ENCODE measurements at places on chromosomes 7 and 10. TPM values are rescaled to one million over a fixed set of nuclear protein-coding genes. Genes with fewer than 3 reads are reported as not detected.
A peak's percentile ranks its signal among the peaks of the same experiment; 100 is the strongest.

FGFBP3 gene
- total RNA-seq = 1.6 TPM

GAD2 gene
- not detected for total RNA-seq

SPAG6 gene
- total RNA-seq = not detected

KIAA1549 gene
- 0.85 TPM for total RNA-seq

METTL2B gene
- total RNA-seq = 42.8 TPM

PRRT4 gene
- total RNA-seq = 0.10 TPM

FAM241B gene
- 11.8 TPM for total RNA-seq

PRKCQ gene
- total RNA-seq = 45.2 TPM

DNA sequence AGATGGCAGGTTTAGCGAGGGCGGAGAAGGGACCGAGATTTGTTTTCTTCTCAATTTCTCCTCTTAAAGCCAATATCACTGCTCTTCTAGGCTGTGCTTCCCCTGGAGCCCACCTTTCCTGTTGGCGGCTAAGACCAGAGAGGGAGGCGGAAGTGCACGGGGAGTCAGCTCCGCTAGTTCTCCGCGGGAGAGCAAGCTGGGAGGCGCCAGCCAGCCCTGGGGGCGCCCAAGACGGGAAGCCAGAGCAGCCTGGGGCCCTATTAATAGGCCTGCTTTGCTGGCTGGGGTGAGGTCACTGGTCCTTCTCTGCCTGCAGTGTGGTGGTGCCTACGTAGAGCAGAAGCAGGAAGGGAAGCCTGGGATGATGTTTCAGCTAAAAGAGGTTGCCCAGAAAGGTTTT, 61.6 kb downstream of the LSM5 start:
- H3K4me3 ChIP-seq = no peak overlapping the region
- no peak overlapping the region for H3K27ac ChIP-seq
- peaks cover 2% of the 10 kb centered on the region for H3K4me1 ChIP-seq
- no peaks in the 10 kb centered on the region for H3K36me3 ChIP-seq
- H3K27me3 ChIP-seq = peaks cover 44% of the 10 kb centered on the region
- DNase-seq = no peak

GRCh38 chr7:122764020-122764419, 61.3 kb upstream of the RNF148 start:
- no peak for DNase-seq
- no peak overlapping the region for H3K27ac ChIP-seq
- no peaks in the 10 kb centered on the region for H3K4me1 ChIP-seq
- no peaks in the 10 kb centered on the region for H3K27me3 ChIP-seq
- H3K4me3 ChIP-seq = no peak overlapping the region

DNA sequence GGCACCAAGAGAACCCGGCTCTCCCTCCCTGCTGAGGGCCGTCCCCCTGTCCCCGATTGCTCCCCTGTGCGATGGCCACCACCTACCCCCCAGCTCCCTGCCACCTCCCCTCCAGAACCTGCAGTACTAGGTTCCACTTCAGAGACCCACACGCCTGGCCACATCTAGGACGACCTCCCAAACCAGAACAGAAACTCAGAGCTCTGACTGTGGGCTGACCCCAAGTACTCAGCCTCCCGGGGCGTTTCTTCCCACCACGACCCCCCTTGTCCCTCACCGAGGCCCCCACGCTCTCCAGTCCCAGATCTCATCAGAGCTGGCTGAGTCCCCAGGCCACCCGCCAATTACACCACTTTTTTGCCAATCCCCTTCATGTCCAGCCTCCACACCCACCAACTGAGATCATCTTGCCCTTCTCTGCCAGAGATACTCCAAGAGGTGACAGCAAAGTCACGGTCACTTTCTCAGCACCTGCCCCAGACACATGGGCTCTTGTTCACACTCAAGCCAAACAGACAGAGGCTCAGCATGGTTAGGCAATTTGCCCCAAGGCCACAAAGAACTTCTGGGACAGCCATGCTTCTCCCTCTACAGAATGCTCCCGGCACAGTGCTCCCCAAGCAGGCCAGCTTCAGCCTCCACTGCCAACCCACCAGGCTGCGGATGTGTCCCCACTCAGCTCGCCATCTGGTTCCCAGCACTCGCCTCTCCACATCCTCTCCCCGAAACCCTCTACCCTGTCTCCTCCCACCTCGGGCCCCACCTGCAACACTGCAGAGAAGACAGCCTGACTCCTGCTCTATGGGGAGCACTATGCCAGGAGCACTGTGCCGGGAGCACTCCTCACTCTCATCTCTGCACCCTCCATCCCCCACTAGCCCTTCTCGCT, 4.7 kb downstream of the TMEM120A start:
- no peak for DNase-seq
- peaks cover 14% of the 10 kb centered on the region for H3K4me1 ChIP-seq
- no peak overlapping the region for H3K4me3 ChIP-seq
- no peaks in the 10 kb centered on the region for H3K27me3 ChIP-seq
- no peak overlapping the region for H3K27ac ChIP-seq
- H3K36me3 ChIP-seq = peaks cover 2% of the 10 kb centered on the region

- H3K4me3 ChIP-seq = no peak overlapping the region
- H3K36me3 ChIP-seq = peaks cover 6% of the 10 kb centered on the region
- no peak for DNase-seq
Observed at GRCh38 chr7:130736298-130736900, 2.4 kb upstream of the KLF14 start.

- no peak overlapping the region for H3K27ac ChIP-seq
- DNase-seq = no peak
- H3K27me3 ChIP-seq = no peaks in the 10 kb centered on the region
- H3K4me1 ChIP-seq = no peaks in the 10 kb centered on the region
Observed at GRCh38 chr7:83339907-83340306, 177.2 kb upstream of the PCLO start.

GRCh38 chr7:125218076-125218475, 288.5 kb upstream of the POT1 start:
- no peaks in the 10 kb centered on the region for H3K36me3 ChIP-seq
- H3K4me1 ChIP-seq = no peaks in the 10 kb centered on the region
- H3K27ac ChIP-seq = no peak overlapping the region

DNA sequence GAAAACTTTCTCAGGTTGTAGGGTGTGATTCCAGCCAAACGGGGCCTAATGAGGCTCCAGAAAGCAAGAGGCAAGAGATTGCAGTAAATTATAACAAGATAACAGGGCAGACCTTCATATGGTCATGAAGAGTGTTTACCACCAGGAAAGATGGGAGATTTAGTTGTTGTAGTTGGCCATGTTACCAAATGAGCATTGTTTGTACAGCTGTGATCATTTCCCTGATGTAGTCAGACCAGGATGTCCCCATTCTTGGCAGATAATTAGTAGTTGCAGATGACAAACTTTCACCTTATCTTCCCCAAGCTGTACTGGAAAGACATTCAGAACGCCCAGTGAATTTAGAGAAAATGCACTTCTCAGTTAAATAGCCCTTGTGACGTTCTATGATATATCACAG, 630.8 kb downstream of the ANKRD7 start:
- no peaks in the 10 kb centered on the region for H3K36me3 ChIP-seq
- no peak overlapping the region for H3K27ac ChIP-seq
- H3K4me3 ChIP-seq = no peak overlapping the region
- no peaks in the 10 kb centered on the region for H3K4me1 ChIP-seq

DNA sequence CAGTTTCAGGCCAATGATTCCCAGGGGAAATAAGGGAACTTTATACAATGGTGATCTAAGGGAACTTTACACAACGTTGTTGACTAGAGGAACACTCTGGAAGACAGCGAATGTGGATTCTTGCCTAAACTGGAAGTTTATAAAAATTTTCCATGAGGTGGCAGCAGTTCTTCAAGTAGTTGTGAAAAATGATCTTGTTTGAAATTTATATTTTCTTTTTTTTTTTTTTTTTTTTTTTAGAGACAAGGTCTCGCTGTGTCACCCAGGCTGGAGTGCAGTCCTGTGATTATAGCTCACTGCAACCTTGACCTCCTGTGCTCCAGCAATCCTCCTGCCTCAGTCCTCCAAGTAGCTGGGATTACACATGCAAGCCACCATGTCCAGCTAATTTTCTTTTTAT, 32.1 kb upstream of the GTF2I start:
- H3K4me3 ChIP-seq = no peak overlapping the region
- no peak for DNase-seq
- H3K4me1 ChIP-seq = no peaks in the 10 kb centered on the region
- no peaks in the 10 kb centered on the region for H3K27me3 ChIP-seq
- no peaks in the 10 kb centered on the region for H3K36me3 ChIP-seq
- no peak overlapping the region for H3K27ac ChIP-seq

GRCh38 chr10:96201525-96201924, 69.8 kb downstream of the BLNK start:
- no peaks in the 10 kb centered on the region for H3K4me1 ChIP-seq
- H3K27me3 ChIP-seq = peaks cover 2% of the 10 kb centered on the region
- no peak overlapping the region for H3K4me3 ChIP-seq
- H3K36me3 ChIP-seq = no peaks in the 10 kb centered on the region
- H3K27ac ChIP-seq = no peak overlapping the region
- DNase-seq = no peak

GRCh38 chr10:29295813-29296212, 6.9 kb downstream of the LYZL1 start:
- no peak for DNase-seq
- peaks cover 6% of the 10 kb centered on the region for H3K27me3 ChIP-seq
- H3K36me3 ChIP-seq = no peaks in the 10 kb centered on the region
- no peaks in the 10 kb centered on the region for H3K4me1 ChIP-seq
- H3K27ac ChIP-seq = no peak overlapping the region

DNA sequence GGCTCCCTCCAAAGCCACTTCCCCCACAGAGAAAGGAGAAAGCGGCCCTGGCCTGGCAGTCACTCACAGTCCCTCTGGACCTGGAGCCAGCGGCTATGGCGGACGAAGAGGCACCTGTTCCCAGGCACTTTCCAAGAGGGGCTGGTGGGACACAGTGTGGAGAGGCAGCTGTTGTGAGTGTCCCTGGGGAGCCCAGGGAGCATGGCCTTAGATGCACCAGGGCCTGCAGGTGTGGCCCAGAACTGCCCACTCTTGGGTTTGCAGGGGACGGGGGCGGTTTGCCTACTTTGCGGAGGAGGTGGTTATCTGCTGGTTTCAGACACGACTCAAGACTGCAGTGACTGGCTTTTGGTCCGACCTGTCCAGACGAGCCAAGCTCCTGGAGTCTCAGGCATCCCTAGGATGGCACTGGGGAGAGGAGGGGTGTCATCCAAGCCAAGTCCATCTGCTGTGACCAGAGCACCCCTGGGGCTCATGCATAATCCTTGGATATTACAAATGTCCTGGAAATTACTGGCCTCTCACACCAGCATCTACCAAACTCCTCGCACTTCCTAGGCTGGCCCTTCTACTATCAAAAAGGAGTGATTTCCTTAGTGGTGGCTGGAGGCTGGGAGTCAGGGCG, 18.4 kb downstream of the CTBP2 start:
- no peak overlapping the region for H3K4me3 ChIP-seq
- DNase-seq = no peak
- H3K36me3 ChIP-seq = no peaks in the 10 kb centered on the region
- H3K27ac ChIP-seq = no peak overlapping the region
- no peaks in the 10 kb centered on the region for H3K4me1 ChIP-seq
- H3K27me3 ChIP-seq = peaks cover 15% of the 10 kb centered on the region

- no peaks in the 10 kb centered on the region for H3K27me3 ChIP-seq
- H3K4me3 ChIP-seq = no peak overlapping the region
- no peak for DNase-seq
- H3K4me1 ChIP-seq = peaks cover 9% of the 10 kb centered on the region
- H3K27ac ChIP-seq = no peak overlapping the region
Observed at GRCh38 chr10:27446091-27446918, 57.8 kb upstream of the RAB18 start.

DNA sequence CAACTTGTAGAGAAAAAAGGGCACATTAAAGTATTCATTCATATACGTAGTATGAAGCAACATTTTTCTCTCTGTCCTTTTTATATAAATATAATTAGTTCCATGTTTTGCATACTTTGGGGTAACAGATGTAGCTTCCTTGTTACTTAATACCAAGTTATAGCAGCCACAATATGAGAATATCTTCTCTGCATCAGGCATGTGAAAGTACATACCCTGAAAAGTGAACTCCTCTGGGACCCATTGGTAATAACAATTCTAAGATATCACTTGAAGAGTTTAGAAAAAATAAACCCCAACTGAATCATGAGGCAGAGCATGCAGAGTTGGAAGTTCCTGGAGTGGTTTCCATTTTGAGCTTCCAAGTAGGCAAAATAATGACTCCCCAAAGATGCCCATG, 2.4 kb upstream of the CRPPA start:
- H3K4me3 ChIP-seq = no peak overlapping the region
- H3K4me1 ChIP-seq = peaks cover 15% of the 10 kb centered on the region
- peaks cover 3% of the 10 kb centered on the region for H3K27me3 ChIP-seq

DNA sequence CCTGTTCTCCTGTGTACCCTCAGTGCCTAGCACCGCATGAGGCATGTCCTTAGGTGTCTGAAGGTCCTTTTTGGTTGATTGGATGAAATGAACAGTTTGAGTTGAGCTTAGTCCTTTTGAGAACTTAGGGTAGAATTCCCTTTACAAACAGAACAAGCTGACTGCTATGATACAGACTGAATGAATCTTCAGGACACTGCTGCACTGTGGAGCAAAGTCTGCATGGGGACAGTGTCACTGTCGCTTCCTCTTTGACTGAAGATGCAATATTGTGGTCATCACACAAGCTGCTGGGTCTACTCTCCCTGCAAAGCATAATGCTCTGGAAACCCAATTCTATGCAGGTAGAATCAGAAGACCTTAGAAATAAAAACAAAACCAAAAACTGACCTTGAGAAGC, 8.6 kb upstream of the PLAU start:
- H3K27ac ChIP-seq = no peak overlapping the region
- H3K4me3 ChIP-seq = no peak overlapping the region
- no peak for DNase-seq
- H3K27me3 ChIP-seq = peaks cover 9% of the 10 kb centered on the region
- H3K36me3 ChIP-seq = no peaks in the 10 kb centered on the region

DNA sequence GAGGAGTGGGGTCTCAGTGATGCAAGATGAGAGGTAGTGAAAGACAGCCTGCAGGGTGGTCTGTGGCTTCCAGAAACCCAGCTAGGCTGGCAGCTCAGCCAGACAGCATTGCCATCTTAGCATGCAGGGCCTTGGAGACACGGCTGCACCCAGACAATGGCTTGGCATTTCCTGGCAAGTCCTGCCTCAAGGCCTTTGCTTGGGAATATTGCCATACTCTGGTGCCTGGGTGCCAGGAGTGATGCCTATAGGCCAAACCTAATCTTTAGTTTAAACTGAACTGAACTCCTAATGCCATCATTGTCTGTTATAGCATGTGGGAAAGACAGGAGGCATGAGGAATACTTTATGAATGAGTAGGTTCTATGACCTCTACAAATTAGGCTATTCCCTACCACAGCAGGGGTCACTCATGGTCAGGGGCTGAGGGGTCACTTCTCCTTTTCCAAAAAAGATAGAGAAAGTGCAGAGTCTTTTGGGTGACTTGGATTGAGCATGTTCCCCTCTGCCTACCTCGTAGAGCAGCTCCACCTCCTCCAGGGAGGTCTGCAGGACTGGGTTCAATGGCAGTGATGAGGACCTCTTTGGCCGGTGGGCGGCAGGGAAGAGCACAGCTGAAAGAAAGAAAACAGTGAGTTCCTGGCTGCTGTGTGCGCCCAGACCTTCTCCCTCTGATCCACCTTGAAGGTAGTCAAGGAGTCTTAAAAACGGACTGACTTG, 8.8 kb upstream of the SLC13A4 start:
- H3K36me3 ChIP-seq = no peaks in the 10 kb centered on the region
- H3K27ac ChIP-seq = no peak overlapping the region
- H3K4me3 ChIP-seq = no peak overlapping the region

GRCh38 chr7:43647673-43648472, 65.0 kb downstream of the STK17A start:
- peak overlapping the region; percentile 80 for H3K4me3 ChIP-seq
- H3K27me3 ChIP-seq = no peaks in the 10 kb centered on the region
- peak overlapping the region; percentile 99 for H3K27ac ChIP-seq
- H3K4me1 ChIP-seq = peaks cover 93% of the 10 kb centered on the region
